ENCODE measurements at places on chromosomes 3 and 15.

DNA sequence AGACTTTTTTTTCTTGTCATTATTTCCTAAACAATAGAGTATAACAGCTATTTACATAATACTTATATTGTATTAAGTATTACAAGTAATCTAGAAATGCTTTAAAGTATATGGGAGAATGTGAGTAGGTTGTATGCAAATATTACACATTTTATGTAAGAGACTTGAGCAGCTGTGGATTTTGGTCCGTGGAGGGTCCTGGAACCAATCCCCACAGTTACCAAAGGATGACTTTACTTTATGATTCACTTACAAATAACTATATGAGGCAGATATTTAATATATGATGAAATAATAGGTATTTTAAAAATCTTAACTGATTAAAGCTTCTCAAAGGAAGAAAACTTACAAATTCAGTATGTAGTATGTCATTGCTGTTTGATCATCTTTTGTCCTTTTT, 56.3 kb downstream of the PPP2R3A start:
- no peak for DNase-seq

DNA sequence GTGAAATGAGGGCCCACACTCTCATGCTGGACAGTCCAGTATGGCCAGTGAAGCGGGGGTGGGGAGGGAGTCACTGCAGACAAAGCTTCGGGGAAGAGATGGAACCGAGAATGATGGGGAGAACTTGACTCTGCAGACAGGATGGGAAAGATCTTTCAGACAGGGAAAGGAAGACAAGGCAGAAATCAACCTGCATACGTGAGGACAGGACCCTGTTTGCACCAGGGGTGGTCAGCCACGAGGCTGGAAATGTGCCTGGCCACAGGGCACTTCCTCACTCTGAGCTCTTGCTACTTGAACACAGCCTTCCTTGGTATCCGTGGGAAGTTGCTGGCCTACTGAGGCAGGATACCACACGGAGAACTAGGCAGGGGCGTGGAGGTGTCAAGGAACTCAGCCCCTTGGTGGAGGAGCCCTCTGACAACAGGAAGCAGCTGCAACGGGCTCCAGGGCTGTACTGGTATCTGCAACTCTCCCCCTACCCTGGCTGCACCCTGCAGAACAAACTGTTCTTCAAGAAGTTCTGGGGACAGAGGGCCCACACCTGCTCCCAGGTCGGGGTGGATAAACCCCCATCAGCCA, 9.3 kb upstream of the SRP14 start:
- no peak for DNase-seq

DNA sequence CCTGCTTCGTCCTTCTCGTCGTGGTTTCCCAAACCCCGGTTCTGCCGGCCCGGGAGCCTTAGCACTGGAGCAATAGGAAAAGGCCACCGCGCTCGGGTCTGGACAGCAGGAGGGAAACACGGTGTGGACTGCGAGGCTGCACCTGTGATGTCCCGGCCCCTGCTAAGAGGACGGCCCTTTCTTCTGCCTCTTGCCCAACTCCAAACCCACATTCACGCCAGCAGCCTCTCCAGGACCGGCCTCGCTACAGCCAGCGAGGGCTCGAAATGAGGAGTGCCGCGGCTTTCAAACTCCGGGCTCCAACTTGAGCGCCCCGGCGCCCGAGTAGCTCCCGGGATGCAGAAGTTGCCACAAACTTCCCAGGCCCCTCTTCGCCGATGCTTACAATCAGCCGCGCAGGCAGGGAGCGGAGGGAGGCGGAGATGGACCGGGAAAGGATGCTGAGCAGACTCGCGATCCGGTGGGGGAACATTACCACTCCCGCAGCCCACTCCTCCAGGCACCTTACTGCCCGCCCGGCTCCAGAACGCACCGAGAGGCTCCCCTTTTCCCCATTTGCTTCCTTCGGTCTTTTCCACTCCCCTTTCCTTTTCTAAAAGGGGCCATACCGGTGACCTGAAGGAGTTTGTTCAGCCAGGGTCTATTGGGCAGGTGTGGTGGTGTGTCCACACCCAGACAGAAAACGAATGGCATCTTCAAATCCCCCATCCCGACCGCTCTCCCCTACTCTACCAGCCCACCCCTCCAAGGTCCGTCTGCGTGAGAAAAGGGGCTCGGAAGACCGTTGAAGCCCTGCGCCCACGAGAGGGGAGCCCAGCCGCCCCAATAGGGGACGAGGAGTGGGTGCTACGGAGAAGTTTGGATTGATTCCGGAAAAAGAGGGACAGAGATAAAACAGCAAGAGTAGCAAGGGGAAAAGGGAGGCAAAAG, 18.8 kb upstream of the SATB1 start:
- DNase-seq: peak; percentile 43

- no peak for DNase-seq
Observed at GRCh38 chr3:105647047-105647446, 221.8 kb downstream of the CBLB start.

DNA sequence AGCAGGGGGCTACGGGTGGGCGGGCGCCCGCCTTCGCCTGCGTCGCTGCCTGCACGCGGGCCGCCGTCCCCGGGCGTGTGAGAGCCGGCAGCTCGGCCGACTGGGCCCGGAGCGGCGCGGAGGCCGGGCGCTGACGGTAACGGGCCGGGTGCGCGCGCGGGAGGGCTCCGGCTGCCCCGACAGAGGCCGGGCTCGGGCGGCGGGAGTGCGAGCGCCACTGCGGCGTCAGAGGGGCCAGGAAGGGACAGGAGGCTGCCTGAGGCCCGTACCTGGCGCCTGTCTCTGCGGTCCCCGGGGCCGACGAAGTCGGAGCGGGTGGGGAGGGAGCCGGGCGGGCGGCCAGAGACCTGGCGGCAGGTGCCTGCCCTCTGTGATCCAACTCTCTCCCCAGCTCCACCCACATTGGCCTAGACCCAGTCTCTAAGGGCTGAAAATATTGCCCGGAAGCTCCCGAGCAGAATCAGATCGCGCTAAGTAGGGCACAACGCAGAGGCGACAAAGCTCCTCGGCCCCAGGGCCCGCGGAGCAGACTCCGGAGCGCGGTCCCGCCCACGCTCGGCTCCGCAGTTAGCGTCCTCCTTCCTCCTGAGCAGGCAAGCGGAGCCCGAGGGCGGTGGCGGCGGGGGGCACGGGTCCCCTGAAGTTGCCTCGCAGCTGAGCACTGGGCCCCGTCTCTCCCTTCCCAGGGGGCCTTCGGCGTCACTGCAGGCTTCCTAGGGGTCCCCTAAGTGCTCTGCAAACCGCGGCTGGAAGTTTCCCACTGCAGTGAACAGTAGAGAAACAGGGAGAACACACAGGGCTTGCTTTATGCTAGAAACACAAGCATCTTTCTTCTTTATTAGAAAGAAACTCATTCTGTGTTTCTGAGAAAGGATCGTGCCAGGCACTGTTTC, at the start of gene MAN2A2:
Gene MAN2A2, plus strand, starts transcription at position 463 of the 893 bp plus-strand sequence. CDS start 906 bp downstream, outside the sequence.
- DNase-seq: peak; percentile 87

Data from colonic mucosa (tissue), 4 donors.